Fibroblast of villous mesenchyme (primary cell): ENCODE measurements at places on chromosomes 5 and 9.

- peak; percentile 68 for DNase-seq
Observed at GRCh38 chr5:110963495-110963894, 108.0 kb upstream of the TSLP start.

- DNase-seq, result peak; percentile 67
Observed at GRCh38 chr5:34474573-34475021, 181.5 kb upstream of the RAI14 start.

- DNase-seq, result no peak
Observed at GRCh38 chr5:81428861-81429260, 34.9 kb upstream of the ACOT12 start.

GRCh38 chr5:157607371-157608161 is 32.0 kb upstream of the ADAM19 start:
- peak; percentile 73 for DNase-seq
